ENCODE measurements at places on chromosomes 16 and 17. TPM values are rescaled to one million over a fixed set of nuclear protein-coding genes. Genes with fewer than 3 reads are reported as not detected.

GRCh38 chr17:19750835-19751234 lies 2.7 kb upstream of the ALDH3A1 start:
- DNase-seq = no peak

DNA sequence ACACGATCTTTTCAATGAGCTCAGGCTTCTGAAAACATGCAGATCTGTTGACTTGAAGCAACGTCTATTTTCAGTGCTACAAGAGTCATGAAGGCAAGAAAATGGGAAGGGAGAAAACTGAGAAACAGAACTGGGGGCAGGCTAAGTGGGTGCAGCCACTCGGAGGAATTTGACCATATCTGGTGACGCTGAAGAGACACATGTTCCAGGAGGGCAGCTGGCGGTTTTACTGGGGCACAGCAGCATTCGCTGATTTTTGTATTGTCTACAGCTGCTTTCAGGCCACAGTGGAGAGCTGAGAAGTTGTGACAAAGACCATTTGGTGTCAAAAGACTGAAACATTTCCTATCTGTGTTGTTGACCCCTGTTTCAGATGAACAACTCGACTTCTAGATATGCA lies 103.0 kb upstream of the ELAC2 start:
- no peak for DNase-seq

GRCh38 chr17:68656666-68657065 lies 55.5 kb upstream of the FAM20A start:
- DNase-seq = peak; percentile 21

- DNase-seq = peak; percentile 90
These were observed 5.9 kb downstream of the CTF1 start for GRCh38 chr16:30902029-30902972.

- DNase-seq = no peak
These were observed 758.8 kb downstream of the CDH11 start for GRCh38 chr16:64363039-64363438.

GRCh38 chr16:30157214-30157613 lies 26.2 kb upstream of the CORO1A start:
- DNase-seq = no peak

- no peak for DNase-seq
These were observed 26.9 kb downstream of the USP43 start for GRCh38 chr17:9672266-9672665.

DNA sequence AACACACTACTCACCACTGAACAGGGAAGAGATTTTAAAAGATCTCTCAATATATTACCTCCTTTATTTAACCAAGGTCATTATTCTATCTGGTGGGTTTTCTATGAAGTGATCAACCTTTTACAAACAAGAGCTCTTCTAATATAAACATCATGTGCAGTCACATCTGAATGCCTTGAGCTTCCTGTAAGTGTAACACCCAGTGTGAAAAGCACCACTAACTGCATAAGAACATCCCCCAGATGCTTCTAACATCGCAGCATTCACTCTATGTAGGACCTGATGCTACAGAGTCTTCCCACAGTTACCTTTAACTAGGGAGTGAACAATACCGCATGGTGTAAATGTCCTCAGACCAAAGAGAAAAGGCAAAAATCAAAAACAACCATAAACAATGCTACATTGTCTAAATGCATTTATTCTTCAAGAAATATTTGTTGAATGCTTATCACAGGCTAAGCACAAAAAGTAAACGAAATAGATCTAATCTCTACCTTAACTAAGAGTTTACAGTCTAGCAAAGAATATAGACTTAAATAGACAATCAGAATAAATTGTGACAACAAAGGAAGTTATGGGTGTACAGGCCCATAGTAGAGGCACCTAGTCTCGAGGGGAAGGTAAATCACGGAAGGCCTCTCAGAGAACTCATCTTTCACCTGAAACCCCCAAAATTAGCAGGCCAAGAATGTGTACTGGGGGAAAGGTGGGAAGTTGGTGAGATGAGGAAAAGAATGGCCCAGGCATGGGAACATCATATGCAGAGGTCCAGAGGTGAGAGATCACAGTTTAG lies 16.2 kb downstream of the SKAP1 start:
- DNase-seq = no peak

GRCh38 chr16:11004351-11004750 lies 60.0 kb downstream of the CLEC16A start:
- no peak for DNase-seq

GRCh38 chr17:75652934-75653549 lies 13.9 kb downstream of the RECQL5 start:
- DNase-seq = peak; percentile 75

GRCh38 chr16:19415461-19415860 lies 2.2 kb upstream of the TMC5 start:
- DNase-seq = no peak

- DNase-seq = no peak
These were observed 78.4 kb downstream of the TRIM37 start for GRCh38 chr17:59028328-59028727.

GRCh38 chr16:12874186-12874585 lies 27.2 kb upstream of the SHISA9 start:
- DNase-seq = no peak

GRCh38 chr17:5297245-5297644 lies 15.2 kb downstream of the RABEP1 start:
- no peak for DNase-seq

DNA sequence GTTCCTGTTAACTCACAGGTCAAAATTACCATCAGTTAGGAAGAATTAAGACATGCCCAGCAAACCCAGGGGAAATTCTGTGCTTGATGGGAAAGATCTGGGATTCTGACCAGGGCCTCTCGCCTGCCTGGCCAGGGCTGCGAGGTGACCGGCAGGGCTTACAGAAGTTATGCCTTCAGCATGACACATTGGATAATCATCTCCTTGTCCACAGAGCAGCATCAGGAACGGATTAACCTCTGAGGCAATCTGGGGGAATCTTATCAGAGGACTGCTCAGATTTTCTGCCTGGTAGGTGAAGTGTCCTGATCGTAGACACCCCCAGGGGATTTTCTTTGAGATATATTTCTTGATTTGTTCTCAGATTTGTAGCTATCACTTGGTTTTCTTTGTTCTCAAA lies 172.5 kb downstream of the HS3ST3A1 start:
- no peak for DNase-seq

DNA sequence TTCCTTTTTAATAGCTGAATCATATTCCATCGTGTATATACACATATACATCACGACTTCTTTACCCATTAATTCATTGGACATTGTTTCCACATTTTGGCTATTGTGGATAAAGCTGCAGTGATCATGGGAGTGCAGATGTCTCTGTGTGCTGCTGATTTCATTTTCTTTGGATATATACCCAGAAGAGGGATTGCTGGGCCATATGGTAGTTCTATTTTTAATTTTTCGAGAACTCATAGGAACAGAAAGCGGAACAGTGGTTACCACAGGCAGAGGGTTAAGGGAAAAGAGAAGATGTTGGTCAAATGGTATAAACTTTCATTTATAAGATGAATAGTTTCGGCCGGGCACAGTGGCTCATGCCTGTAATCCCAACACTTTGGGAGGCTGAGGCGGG lies 187.4 kb upstream of the MYOCD start:
- DNase-seq = no peak

GRCh38 chr16:79282806-79283205 lies 317.7 kb downstream of the MAF start:
- DNase-seq = no peak

DNA sequence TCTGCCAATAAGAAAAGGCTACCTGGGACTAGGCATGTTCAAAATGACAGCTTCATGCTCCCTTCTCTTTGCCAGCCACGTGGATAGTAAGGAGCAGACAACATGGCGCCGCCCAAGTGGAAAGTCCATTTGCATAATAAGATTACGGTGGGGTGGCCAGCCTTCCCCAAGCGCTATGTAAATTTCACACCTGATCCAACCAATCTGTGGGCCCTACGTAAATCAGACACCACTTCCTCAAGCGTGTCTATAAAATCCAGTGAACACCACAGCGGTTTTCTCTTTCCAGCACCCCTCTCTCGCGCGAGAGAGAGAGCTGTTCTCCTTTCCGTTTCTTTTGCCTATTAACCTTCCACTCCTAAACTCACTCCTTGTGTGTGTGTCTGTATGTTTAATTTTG lies 140.3 kb upstream of the ERCC4 start:
- no peak for DNase-seq

DNA sequence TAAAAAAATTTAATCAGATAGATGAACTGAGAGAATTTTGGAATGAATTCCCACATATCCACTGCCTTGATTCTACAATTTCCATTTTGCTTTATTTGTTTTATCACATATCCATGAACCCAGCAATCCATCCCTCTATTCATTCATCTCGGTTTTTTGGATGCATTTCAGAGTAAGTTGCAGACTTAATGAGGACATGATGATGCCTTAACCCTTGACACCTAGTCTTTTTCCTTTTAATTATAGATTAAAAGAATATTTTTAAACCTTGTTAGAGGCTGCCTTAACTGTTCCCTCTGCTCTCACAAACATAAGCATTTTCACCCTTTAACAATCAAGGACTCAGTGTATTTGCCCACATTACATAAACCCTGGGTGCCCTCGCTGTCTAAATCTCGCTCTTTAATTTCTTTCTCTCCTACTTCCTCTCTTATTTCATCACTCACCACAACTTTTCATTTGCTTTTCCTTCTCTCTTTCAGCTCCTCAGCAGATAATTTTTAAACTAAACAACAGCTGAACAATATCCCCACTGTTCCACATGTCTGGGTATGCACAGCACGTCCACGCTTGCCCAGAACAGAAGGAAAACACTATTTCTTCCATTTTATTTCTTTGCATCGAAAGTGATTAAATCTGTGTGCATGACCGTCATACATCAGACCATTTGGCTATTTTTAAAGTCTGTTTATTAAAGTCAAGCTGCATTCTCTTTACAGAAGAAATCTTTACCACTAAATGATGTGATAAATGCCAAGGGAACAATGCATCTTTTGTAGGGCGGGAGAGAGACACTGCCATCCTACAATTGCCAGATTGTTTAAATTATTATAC lies 39.9 kb downstream of the IQCK start:
- DNase-seq = no peak

- DNase-seq = no peak
These were observed 37.0 kb downstream of the FBXL20 start for GRCh38 chr17:39364236-39365025.

- no peak for DNase-seq
These were observed 225.2 kb downstream of the GRIN2A start for GRCh38 chr16:9957002-9957401.

- no peak for DNase-seq
These were observed 85.8 kb downstream of the GNAO1 start for GRCh38 chr16:56277075-56277474.

DNA sequence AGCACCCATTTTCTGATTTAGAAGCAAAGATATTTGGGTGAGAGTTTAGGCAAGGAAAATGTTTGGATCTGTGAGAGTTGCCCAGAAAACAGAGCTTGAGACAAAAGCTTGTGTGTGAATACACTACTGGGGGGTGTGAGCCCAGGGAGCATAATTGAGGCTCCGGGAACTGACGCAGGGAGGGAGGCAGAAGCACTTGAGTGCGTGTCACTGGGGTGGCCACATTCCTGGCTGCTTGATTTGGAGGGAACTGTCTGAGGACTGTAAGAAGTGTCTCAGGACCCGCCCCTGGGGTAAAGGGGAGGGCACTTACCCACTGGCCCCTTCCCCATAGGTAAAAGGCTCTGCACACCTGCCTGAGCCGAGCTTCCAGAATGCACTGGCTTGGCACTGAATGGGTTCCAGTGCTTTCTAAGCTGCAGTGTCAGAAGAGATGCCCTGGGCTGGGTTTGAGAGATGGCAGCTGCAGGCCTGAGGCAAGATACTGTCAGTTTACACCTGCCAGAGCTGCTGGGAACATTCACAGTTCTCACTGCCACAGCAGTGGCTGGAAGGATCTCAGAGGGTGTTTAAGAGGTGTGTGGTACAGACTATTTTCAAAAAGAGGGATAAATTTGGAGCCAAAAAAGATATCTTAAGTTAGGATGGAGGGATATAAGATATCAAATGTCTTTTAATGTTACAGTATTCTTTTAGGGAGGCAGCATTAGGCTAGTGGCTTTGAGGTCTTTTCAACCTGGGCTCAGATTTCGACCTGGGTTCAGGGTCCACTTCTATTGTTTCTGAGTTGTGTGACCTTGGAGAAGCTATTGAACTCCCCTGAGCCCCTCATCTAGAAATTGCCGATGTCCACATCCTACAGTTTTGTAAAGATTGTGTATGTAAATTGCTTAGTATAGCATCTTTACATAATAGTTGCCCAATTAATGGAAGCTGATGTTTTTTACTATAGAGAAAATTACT lies 6.9 kb upstream of the TEX2 start:
- no peak for DNase-seq

DNA sequence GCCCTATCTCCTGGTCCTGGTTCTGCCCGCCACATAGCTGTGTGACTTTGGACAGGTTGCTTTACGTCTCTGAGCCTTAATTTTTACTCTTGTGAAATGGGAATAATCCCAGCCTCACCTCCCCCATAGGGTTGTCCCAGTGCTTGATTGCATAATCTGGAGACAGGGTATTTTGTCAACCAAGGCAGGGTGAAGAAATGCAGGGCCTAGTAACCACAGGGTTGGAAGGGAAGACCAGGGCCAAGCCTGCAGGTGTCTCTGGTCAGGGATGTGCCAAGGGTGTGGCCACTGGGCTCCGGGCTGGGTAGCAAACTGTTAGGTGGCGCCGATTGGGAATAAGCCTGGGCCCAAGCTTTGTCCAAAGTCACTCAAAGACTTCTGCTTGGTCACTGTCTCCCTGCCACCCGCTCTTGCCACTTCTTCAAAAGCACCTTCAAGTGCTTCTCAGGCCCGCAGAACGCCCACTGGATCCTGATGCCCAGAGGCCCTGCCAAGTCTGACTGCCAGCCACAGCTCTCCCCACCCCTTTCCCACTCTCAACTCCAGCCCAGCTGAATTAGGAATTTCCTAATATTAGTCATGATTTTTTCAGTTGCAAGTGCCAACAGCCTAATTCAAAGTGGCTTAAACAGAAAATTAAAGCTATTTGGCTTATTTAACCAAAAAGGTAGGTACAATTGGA lies 20.6 kb upstream of the COL1A1 start:
- no peak for DNase-seq

GRCh38 chr16:15958703-15959348 lies 9.4 kb downstream of the ABCC1 start:
- peak; percentile 60 for DNase-seq

Gene SNX20
- total RNA-seq = 34.9 TPM

Gene STH
- total RNA-seq = not detected

Gene RHBDL1
- 1.2 TPM for total RNA-seq

Gene ZNF768
- 14.8 TPM for total RNA-seq

Gene COX4I1
- 569 TPM for total RNA-seq

Gene CHRNE
- 0.42 TPM for total RNA-seq

Gene RASL10B
- total RNA-seq = 0.71 TPM

Measured in activated CD4-positive, alpha-beta T cell treated with anti-CD3 and anti-CD28 coated beads, Interleukin-2, amount 10 ng/mL, durations not matched to agents 24 days and 14 days (primary cell).